T-helper 9 cell (primary cell): ENCODE measurements at places on chromosomes 12 and 14.

- no peak for DNase-seq
Measured at GRCh38 chr12:63351370-63351769, 200.4 kb upstream of the AVPR1A start.

GRCh38 chr12:1217191-1217949 lies 226.3 kb downstream of the ERC1 start:
- DNase-seq = no peak

DNA sequence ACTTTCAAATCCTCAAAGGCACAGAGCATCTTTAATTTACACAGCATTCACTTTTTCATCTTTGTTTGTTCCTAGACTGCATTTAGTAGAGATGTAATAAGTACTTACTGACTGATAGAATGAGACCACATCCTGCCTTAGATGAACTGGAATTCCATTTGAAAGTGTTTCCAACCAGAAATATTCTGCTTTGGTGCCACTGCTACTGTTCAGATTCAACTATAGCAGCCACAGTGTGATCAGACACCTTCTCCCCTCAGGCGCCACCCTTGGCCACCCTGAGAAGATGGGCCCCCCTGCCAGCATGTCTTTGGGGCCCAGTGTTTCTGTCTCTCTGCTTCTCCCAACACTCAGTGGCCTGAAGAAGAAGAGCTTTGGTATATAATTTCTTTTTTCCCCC lies 449.1 kb downstream of the RAD51B start:
- no peak for DNase-seq

GRCh38 chr12:124224535-124225110 lies 70.3 kb upstream of the RFLNA start:
- no peak for DNase-seq

DNA sequence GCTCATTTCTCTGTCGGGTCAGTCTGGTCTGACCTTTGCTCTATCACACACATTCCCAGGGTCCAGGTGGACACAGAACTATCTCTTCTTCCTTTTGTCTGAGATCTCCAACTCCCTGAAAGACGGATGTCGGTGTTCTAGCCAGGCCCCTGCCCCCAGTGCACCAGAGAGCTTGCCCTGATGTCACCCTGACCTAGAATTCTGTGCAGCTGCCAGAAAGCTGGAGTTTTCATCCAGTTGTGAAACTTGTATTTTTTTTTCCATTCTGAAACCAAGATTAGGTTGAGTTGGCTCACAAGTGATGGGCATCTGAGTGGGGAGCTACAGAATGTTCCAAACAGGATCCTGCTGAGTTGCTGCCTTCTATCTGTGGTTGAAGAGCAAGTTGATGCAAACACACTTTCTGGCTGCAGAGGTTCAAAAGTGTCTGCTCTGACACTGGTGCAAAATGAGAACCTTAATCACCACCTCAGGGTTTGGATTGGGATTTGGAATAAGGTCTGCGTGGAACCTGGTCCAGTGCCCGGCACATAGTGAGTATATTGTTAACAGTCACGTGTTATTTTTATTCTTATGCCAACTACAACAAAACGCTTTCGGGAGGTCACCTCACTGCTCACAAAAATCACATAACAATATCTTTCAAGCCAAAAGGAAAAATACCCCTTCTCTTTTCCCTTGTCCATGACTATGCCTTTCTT lies 211.5 kb downstream of the SLC15A4 start:
- no peak for DNase-seq

- peak; percentile 16 for DNase-seq
Measured at GRCh38 chr14:51093371-51094281, 1.3 kb downstream of the TRIM9 start.

DNA sequence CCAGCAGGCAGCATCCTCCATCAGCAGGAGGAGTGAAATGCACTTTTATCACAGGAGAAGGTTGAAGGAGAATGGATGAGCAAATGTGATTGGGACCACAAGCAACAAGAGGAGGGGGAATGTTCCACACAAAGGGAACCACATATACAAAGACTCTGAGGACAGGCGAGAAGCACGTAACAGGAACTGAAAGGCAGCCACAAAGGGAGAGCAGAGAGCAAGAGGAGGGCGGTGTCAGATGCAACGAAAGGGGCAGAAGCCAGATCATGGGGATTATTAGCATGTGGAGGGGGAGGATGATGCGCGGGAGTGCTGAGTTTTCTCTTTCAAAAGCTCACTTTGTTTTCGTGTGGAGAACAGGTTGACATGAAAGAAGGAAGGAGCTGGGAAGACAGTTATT lies 241.1 kb downstream of the SPTSSA start:
- DNase-seq = no peak

DNA sequence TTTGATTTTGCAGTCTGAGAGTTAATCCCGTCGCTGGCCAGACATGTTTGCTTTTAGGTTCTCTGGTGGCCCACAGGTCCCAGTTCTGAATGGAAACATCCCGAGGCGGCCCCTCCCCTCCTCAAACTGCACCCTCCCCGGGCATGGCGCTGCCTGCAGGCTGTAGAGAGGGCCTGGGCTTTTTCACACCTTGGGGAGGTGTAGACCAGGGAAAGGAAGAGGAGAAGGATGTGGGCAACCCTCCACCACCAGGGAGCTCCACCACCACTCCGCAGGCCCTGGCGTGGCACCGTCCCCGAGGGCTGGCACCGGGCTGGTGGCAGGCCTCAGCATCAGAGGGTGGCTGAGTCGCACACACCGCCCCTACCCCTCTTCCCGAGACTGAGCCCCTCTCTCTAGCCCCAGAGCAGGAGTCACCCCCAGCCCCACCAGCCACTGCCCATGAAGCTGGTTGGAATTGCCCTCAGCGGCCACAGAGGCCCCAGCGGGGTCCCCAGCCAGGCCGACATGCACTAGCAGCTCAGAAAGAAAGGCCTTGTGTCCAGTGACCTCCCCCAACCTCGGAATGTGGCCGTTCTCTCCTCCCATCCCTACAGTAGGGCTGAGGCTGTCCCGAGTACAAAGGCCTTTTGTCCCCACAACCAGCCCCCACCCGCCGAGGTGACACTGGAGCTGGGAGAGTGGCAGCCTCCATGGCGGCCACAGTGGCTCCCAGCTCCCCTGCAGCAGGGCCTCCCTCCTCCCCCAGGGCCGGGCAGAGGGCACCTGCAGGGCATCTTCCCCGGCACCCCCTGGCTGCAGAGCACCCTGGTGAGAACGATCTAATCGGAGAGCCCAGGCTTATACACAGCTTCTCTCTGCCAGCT lies 23.5 kb upstream of the INF2 start:
- DNase-seq = no peak

DNA sequence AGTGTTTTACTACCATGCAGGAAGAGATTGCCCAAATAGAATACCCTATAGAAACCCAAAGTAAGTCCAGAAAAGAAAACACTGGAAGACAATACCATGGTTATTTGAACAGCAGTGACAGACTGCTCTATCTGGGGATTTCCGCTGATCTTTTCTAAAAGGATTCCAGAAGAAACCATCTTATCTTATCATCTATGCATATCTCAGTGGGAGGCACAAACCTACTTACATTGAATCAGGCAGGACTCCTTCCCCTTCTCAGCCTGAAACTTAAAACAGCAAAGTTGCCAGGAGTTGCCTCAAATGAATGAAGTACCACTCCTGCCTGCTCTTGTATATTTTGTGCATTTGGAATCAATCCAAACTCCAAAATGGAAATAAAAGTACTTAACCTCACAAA lies 56.7 kb upstream of the NR2C1 start:
- no peak for DNase-seq

GRCh38 chr14:60963761-60964160 lies 17.1 kb downstream of the TRMT5 start:
- DNase-seq = no peak

DNA sequence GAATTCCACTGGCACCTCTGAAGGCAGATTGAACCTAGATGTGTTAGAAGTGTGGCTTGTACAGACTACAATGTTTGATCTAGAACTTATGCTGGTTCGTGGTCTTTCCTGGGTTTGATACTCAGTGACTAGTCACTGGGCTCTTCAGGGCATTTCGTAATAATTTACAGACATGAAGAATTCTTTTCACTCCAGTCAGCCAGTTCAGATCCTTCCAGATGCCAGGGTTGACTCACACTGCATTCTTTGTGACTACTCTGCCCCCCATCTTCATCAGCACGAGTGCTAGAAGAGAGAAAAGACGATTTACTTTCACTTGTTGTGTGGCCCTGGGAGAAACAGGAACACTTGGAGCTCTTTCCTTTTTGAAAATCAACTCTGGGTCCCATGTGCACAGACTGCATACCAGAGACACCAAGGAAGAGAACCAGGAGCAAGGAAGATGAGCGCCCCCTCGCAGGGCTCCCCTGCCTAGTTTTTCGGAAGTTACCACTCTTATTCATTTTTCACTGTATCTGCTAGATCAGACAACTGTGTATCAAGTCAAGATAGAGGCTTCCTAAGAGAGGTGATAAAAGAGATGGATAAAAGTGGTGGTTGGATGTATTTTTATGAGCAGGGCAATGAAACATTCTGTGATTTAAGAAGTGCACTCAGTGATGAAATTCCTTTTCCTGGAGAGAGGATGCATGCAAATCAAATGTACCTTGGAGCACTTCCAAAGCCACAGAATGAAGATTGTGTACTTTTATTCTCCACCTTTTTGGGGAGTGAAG lies 33.5 kb upstream of the EVL start:
- DNase-seq = no peak

DNA sequence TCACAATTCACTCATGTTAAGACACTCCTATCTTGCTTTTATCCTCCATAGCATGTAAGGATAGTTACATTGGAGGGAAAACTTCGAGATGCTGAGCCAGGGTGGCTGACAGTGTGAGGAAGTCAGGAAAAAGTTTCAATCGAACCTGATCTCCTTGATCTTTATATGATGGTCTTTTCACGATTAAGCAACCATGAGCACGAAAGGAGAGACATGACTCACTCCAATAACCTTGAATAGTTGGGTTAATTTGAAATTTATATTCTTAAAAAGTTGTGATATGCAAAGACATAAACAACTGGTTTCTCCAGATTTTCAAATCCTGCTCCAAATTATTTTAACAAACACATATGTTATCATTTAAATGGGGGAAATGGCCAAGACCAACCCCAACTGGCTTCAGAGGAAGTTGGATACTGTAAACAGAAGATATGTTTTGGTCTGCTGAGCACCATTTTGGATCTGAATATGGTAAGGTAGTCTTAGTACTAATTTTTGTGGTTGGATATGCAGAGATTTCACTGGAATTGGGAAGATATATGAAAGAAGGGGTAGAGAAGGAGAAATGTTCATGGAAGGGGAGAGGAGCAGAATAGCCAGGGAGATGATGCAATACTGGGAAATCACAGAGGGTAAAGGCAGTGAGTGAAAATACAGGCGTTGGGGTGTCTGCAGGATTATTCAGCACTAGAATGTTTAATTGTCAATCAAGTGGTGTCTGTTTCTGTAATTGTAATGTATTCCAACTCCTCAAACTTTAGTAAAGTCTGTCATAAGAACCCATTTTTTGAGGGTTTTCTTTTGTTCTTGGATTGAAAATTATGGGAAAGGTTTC lies 185.2 kb upstream of the SLC38A2 start:
- DNase-seq = no peak

- no peak for DNase-seq
Measured at GRCh38 chr12:104282109-104282508, 21.4 kb upstream of the EID3 start.

DNA sequence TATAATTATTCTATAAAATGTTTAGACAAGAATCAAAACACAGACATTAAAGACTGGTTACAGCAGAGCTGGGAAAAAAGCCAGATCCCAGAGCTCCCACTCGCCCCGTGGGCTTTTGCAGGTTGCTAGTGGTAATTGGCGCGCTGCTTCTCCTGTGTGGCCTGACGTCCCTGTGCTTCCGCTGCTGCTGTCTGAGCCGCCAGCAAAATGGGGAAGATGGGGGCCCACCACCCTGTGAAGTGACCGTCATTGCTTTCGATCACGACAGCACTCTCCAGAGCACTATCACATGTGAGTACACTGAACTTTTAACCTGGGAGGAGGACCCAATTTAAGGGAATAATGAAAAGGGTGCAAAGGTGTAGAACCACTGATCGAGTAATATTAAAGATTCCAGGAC lies 7.5 kb downstream of the TMEM52B start:
- no peak for DNase-seq

DNA sequence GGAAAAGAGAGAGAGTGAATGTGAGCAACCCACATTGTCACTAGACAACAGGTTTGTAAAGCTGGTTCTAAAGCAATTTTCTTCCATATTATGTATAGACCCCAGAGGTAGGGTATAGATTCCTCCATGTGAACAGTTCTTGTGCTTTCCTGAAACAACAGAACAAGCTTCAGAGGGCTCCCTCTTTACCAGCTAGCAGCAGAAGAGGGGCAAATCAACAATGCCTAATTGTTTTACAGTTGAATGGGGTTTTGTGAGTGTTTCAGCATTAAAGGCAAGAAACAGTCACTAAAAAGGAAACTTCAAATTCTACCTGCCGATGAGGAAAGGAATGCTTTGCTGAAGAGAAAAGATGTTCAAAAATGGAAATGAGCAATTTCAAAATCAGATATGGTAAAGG lies 341.2 kb upstream of the KITLG start:
- no peak for DNase-seq

- DNase-seq = no peak
Measured at GRCh38 chr12:28367326-28367725, 177.1 kb downstream of the CCDC91 start.

DNA sequence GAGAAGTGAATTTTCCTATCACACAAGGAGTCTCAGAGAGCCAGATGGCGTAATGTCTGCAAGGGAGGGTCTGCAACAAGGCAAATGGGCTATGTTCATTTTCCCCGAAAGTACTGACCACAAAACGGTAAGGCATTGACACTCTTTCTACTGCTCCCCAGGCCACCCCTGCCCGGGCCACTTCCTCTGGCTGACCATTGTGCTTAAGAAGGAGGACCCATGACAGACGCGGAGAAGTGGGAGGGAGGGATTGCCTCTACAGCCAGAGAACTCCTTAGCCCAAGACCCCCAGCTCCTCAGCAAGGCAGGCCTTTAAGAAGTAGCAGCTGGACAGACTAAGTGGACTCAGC lies 1.2 kb downstream of the NCKAP5L start:
- DNase-seq = no peak

DNA sequence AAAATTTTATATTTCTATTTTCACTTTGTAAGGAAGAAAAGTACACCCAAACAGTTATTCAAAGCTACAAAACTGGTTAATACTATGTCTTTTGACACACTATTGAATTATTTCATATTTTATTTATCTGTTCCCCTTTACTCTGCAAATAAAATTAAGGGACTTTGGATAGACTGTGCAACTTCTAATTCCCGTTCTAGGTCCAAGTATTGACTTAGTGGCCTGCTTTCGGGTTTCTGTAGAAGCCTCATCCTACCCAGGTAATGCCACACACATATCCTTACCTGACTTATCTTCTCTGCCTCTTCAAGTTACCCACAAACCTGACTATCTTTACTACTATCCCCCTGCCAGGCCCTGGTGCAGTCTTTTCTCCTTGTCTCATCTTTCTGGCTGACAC lies 156.3 kb upstream of the TMTC2 start:
- DNase-seq = no peak

- no peak for DNase-seq
Measured at GRCh38 chr14:99633918-99634317, 11.0 kb upstream of the HHIPL1 start.
